ENCODE measurements at places on chromosomes 2 and 18.

GRCh38 chr2:173943738-173944137 is 21.4 kb downstream of the SP3 start:
- DNase-seq, result no peak

DNA sequence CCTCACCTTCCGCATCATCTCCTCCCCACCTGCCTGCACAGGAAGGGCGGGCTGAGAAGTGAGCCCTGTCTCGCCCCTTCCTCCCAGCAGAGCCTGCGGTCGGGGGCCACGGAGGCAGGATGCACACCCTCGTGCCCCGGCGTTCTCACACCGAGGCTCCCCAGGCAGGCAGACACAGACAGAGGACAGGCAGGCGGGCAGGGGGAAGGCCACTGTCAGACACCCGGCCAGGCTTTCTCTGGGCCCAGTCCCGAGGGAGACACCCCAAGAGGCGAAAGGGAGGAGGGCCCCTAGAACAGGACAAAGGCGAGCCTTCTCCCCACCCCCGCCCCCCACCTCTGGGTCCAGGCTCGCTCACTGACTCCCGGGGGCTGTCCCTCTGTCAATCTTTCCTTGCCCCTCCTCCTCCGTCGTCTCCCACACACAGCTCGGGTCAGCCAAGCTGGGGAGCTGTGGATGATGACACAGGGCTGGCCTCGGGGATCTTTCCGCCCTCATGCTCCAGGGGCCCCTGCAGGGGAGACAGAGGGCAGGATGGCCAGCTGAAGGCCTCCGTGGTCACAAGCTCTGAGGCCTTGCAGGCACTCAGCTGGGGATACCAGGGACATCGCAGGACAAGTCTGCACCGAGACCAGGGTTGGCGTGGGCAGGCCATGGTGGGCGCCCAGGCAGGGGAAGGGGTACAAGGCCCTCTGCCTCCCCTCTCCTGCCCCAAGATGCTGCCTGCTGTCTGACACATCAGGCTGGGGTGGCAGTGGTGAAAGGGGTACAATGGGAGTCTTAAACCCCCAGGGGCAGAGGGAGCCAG is 24.9 kb downstream of the BIN1 start:
- no peak for DNase-seq

DNA sequence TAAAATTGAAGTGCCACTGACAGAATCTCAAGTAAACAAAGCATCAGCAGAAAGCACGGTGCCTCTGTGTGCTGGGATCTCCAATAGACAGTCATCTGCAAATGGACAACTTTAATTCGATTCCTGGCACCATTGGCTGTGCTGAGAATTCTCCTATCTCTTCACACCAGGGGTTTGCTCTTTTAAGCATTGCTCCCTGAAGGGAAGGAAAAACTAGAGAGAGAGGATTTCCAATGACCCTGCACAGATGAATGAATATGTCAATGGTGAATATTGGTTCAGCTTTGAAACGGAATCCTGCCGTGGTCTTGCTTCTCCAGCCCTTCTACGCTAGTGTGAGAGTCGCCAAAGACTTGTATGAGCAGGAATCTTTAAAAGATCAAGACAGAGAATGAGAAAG is 97.9 kb downstream of the FIGN start:
- peak; percentile 70 for DNase-seq

DNA sequence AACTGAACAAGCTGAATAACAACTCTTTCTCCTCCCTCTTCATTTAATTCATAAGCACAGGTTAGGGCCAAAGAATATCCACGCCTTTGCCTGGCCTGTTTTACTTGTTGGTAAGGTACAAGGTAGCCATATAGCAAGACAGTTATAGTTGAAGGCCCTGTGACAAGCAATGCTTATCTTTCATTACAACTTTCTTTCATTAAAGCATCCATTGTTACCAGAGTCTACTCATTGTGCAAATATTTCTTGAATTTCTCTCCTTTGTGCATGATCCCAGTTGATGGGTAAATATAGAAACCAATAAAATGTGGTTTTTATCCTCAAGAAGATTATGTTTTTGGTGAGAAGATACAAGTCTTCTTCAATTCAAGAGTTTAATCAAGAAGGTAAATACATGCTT is 140.2 kb downstream of the UBE2E3 start:
- DNase-seq, result no peak

GRCh38 chr2:20584045-20584398 is 66.9 kb downstream of the HS1BP3 start:
- DNase-seq, result no peak

DNA sequence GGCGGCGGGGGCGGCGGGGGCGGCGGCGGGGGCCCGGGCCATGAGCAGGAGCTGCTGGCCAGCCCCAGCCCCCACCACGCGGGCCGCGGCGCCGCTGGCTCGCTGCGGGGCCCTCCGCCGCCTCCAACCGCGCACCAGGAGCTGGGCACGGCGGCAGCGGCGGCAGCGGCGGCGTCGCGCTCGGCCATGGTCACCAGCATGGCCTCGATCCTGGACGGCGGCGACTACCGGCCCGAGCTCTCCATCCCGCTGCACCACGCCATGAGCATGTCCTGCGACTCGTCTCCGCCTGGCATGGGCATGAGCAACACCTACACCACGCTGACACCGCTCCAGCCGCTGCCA is 644 bp downstream of the ONECUT2 start:
- DNase-seq, result peak; percentile 14

GRCh38 chr2:56316011-56316410 is 132.2 kb downstream of the CCDC85A start:
- DNase-seq, result no peak

GRCh38 chr2:184799379-184799778 is 201.1 kb downstream of the ZNF804A start:
- DNase-seq, result no peak

DNA sequence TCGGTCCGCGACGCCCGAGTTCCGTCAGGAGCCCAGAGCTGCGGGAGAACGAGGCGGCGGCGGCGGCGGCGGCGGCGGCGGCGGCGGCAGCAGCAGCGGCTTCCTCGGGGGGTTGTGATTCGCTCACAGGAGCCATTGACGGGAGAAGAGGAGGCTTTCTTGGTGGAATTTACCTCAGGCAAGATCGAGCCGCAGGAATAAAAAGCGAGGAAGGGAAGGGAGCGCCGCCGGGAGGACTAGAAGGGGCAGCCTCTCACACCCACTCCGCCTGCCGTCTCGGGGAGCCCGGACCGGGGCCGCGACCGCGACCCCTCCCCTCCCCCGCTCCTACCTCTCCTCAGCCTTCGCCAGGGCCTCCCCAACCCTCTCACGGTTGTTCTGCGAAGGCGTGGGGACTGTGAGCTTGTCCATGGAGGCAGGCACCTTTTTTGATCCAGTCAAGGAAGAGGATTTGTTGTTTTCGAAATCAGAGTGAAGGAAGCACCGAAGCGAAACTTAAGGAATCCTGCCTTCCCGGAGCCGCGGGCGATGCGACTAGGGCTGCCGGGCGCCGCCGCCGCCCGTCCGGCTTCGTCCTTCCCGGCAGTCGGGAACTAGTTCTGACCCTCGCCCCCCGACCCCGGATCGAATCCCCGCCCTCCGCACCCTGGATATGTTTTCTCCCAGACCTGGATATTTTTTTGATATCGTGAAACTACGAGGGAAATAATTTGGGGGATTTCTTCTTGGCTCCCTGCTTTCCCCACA is 506 bp downstream of the BMPR2 start:
- DNase-seq, result peak; percentile 79

- no peak for DNase-seq
Observed at GRCh38 chr2:207046724-207047123, 107.4 kb downstream of the CPO start.
